ENCODE measurements at places on chromosomes 4 and X. TPM values are rescaled to one million over a fixed set of nuclear protein-coding genes. Genes with fewer than 3 reads are reported as not detected.

DNA sequence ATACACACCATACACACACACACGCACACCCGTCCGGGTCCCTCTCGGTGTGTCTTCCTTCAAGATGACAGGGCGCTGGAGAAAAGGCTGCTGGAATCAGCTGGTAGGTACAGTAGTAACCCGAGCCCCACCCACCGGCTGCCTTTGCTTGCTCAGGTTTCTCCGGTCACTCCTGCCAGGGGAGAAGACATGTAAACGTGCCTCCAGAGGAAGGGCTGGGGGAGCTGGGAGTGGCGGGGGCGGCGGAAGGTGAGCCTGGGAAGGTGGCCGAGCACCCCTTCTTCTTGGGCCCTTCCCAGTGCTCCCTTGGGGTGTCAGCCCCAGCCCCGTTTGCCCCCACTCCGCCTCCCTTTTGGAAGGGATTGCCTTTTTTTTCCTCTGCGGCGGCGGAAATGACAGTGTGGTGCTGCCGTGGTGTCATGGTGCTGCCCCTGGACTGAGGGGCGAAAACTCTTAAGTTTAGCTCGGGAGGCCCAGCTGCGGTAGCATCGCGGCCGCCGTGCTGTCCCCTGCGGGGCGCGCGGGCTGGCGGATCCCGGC, at the start of gene MID2:
MID2 (plus strand) TSS at position 169 of the 540 bp plus-strand sequence. CDS start 561 bp downstream, outside the sequence.
- DNase-seq, result no peak

The KLB gene
- total RNA-seq, result 0.08 TPM

The TBC1D8B gene
- total RNA-seq, result 2.0 TPM

GRCh38 chrX:123698979-123699520, 33.8 kb downstream of the THOC2 start:
- DNase-seq, result no peak

GRCh38 chrX:40154250-40154852, 56.6 kb upstream of the BCOR start:
- DNase-seq, result no peak

DNA sequence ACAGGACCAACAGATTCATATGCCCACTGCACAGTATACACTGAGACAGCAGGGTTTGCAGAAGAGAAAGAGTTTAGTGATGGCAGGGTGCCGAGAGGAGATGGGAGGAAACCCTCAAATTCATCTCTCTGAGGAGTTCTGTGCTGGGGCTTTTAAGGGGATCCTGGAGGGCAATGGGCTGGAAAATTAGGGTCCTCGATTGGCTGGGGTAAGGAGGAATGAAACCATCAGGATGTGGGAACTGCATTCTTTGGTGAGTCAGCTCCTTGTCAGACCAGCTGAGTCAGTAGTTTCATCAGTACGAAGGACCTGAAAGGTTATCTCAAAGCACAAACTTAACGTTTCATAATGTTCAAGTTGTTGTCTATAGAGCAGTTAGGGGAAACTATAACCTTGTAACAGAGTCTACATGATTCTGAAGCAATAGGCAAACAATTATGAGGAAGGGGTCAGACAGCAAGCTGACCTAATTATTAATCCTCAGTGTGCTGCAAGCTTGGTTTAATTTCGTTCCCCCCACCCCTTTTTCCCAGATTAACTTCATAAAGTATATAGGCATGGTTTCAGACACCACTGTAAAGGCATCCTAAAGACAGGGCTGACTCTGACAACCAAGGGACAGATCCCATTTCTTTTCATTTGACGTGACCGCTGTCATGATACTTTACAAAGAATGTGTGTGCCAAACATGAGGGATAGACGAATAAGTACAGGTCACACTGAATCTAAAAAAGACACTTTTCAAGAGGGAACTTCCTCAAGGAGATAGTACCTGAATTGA, 1.5 kb upstream of the MSMO1 start:
- no peak for DNase-seq

DNA sequence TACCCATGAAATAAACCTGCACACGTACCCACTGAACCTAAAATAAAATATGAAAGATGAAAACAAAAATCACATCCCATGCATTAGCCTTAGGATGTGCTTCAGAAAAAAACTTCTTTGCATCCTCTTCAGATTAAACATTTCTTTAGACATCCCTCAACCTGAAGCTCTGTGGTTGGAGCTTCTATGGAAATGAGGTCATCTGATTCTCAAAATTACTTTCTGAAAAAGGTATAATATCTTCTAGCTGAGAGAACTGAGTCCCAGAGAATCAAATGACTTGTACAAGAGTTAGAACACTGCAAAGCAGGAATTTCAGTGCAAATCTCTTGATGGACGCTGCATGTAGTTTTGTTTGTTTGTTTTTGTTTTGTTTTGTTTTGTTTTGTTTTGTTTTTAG, 19.1 kb upstream of the ANTXR2 start:
- DNase-seq, result no peak

DNA sequence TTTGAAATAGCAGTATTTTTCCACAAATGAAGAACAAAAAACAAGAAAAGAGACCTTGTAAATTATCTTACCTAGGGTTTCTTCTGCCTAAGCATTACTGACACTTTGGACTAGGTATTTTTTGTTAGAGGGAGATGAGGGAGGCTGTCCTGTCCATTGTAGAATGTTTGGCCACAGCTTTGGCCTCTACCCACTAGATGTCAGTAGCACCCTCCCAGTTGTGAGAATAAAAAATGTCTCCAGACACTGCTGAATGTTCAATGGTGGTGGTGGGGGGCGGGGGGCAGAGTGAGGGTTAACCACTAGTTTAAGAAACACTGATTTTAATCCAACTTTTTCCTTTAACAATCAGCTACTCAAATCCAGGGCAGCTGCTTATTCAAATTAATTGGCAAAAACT, 25.8 kb downstream of the OTUD4 start:
- DNase-seq, result no peak

- no peak for DNase-seq
Observed at GRCh38 chrX:140440876-140441275, 64.0 kb downstream of the SOX3 start.

DNA sequence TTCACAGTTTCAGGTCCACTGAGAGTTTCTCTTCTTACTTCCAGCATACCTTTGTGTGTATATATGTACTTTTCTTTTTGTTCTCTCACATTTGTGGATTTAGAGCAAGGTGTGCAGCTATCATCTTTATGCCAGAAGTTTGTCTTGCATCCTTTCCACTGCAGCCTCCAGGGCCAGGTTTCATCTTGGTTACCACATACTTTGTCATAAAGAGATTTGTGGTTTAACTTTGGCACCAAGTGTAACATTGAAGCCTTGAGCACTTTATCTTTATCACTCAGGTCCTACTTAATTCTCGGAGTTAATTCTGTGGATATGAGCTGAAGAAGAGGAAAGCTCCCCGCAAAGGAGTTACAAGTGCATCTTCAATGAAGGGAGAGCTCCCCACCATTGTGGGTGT, 31.4 kb upstream of the VMA21 start:
- no peak for DNase-seq

The TMPRSS11E gene
- total RNA-seq, result not detected

GRCh38 chrX:112368371-112368770, 285.8 kb upstream of the TRPC5 start:
- no peak for DNase-seq

- DNase-seq, result no peak
Observed at GRCh38 chr4:101114936-101115372, 232.4 kb downstream of the PPP3CA start.

The PAGE1 gene
- total RNA-seq, result not detected

The RS1 gene
- not detected for total RNA-seq

DNA sequence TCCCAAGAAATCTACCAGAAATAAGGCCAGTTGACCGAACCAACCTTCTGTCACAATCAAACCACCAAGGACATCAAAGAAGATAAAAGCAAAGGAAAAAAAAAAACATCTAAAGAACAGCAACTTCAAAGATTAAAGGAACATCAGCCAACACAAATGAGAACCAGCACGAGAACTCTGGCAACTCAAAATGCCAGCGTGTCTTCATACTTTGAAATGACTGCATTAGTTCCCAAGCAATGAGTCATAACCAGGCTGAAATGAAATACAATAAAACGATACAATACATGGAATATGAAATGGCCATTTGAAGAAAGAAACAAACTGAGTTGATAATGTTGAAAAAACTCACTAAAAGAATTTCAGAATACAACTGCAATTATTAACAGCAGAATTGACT, 611.6 kb upstream of the GRIA3 start:
- DNase-seq, result no peak

DNA sequence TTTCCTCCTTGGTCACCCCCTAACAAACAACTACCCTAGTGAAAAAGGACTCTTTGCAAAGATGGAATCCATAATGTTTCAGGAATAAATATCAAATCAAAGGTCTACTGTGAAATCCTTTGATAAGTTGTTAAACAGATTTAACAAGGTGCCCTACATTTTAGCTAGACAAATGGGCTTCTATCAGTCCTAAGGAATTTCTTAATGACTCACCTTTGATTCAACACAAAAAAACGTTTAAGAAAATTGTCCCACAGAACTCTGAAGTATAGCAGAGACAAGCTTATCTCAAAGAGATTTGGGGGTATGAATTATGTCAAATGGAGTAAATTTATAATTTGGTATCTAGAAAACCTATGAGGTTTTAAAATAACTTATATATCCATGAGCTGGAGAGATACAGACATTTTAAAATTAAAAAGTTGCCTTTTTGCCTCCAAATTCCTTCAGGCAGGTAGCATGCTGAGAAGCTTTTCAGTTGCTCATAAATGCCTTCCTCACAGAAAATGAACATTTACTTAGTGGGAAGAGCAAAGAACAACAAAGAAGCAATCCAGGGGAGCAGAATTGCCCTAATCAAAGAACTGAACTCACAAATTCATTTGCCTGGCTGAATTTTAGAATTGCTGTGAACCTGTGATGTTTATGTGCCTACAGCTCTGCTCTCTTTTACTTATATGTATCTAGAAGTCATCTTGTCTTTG, 649.3 kb downstream of the STPG2 start:
- DNase-seq, result no peak

DNA sequence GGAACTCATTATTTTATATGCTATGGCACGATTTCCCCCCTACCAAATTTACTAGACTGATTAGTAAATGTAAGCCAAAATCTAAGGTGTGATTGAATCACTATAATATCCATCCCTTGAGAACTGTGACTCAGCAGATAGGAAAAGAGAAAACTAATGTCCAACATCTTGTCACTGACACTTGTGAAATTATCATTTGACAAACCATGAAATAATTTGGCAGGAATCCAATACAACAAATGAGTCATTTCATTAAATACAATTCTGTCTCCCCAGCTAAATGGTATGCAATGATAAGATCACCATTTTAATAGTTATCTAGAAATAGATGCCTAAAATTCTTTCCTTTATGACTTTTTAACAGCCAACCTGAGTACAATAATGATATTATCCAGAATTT, 462.3 kb downstream of the DMD start:
- DNase-seq, result no peak

DNA sequence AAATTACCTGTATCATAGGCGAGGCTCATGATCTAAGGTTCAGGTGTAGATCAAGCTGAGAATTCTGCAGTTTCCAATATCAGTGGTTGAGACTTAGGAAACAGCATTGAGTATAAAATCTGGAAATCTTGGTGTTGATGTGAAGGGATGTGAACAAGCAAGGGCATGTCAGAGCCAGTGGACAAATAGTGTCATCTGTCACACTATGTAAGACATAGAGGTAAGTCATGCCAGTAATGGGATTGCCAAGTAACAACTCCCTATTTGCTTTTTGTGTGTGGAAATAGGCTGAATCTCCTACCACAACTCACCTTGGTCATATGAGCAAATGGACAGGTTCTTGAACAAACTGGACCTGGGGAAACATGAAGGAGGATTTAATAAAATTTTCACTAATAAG, 334.5 kb upstream of the EMCN start:
- DNase-seq, result no peak

The TMEM255A gene
- total RNA-seq, result 1.6 TPM

GRCh38 chr4:1342003-1342402, 5.0 kb upstream of the UVSSA start:
- no peak for DNase-seq

DNA sequence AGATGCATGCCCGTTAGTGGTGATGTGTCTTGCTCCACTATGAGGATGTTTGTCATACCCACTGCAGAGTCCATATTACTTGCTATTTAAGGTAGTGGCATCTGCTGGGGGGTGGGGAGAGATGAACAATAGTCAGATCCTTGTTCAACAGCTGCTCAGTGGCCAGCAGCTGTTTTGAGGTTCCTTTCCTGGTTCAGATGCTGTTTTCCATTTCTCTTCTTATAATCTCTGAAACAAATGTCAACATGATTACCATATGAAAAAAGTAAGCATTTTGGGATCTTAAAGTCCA, 1567.9 kb upstream of the TENM3 start:
- DNase-seq, result no peak

DNA sequence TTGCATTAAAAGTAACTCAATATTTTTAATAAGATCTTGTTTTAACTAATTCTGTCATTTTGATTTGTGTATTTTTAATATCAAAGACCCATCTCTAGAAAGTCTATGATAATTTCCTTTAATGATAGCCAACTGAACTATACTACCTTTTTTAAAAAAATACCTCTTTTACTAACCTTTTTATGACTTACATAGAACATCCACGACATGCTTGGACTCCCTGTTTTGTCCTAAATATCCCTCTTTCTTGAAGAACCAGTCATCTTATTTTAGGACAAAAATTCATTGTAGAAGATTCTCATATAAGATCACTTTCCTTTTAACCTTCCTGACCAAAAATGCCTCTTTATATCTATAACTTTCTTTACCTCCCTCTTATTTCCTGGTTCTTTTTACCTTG, 76.8 kb upstream of the GC start:
- no peak for DNase-seq

The SAP30 gene
- total RNA-seq, result 29.6 TPM

DNA sequence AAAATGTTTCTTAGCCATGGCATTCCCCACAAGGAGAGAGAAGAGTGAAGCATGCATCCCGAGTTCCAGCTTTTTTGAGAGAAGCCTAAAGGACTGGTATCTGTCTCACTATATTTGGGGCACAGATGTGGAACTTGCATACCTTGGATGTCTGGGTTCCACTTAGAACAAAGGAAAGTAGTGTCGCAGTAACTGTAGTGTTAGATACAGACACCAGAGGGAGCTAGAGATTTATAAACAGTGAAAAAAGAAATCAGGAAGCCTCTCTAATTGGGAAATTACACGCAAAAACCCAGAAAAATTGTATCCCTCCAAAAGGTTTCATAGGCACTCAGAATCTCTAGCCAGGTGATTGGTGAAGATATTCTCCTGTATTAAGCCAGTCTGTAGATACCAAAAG, 34.4 kb downstream of the AGTR2 start:
- DNase-seq, result no peak

The SLC10A6 gene
- not detected for total RNA-seq

The CAPN6 gene
- not detected for total RNA-seq

DNA sequence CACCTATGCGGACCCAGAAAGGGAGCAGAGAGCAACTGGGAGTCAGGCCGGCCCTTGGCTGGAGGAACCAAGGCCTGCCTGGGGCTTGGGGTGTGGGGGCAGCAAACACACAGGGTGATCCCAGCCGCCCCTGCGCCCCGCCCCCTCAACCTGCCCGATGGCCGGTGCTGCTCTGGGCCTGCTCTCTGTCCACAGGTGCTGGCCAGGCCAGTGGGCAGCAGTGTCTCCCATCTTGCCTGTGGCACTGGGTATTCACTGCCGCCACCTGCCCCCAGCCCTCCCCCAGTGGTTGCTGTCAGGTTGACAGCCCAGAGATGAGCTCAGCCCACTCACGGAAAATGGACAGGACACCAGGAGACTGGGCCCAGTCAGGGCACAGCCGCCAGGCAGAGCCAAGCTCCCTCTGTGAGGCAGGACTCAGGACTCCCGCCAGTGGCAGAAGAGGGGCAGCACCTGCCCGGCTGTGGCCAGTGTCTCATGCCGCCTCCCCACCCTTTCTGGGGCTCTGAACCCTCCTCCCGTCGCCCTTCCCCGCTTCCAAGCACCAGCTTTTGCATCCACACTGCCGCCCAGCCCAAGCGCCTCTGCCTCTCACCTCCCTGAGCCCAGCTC, 4.7 kb downstream of the NKX1-1 start:
- no peak for DNase-seq

The LNX1 gene
- 1.4 TPM for total RNA-seq
